ENCODE measurements at places on chromosomes 4 and X.

GRCh38 chrX:39065051-39065871 lies 264.0 kb downstream of the MID1IP1 start:
- no peak for DNase-seq

GRCh38 chr4:161320377-161320776 lies 843.4 kb downstream of the FSTL5 start:
- no peak for DNase-seq

DNA sequence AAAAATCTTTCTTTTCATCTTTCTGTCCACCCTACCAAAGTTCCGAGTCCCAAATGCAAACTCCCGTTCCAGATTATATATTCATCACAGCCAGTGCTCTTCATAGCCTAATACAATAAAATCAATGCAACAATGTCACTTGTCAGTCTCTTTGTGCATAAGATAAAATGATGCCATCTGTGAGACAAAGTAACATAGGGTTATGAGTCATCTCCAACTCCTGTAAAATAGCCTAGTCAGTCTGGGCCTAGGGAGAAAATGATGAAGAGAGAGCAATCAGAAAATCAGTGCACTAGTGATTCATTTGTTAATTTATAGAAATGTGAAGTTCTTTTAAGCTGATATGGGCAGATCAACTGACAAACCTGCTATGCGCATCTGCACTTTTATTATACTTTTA lies 689.1 kb upstream of the DIAPH2 start:
- DNase-seq = no peak

- no peak for DNase-seq
Measured at GRCh38 chr4:6478546-6479220, 6.3 kb upstream of the PPP2R2C start.

DNA sequence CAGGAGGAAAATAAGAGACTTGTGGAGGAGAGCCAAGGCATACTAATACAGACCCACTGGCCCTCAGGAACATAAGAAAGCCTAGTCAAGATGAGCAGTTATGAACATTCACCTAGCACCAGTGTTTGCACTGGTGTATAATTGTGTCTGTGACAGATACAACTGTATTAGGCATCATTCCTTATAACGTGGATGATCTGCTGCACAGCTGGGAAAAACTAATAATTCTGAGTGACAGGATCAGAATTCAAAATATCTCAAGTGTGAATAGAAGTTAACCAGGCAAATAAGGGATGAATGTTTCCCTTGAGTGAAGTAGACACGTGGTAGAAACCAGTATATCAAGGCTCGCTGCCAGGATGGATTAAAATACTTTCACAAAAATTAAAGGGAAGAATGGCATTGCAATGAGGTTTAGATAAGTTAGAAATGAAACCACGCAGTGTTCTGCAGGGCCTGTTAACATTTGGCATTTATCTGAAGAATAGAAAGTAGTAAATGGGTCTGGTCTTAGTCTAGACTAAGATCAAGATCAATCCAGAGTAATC lies 325.9 kb downstream of the EPHA5 start:
- DNase-seq = no peak

DNA sequence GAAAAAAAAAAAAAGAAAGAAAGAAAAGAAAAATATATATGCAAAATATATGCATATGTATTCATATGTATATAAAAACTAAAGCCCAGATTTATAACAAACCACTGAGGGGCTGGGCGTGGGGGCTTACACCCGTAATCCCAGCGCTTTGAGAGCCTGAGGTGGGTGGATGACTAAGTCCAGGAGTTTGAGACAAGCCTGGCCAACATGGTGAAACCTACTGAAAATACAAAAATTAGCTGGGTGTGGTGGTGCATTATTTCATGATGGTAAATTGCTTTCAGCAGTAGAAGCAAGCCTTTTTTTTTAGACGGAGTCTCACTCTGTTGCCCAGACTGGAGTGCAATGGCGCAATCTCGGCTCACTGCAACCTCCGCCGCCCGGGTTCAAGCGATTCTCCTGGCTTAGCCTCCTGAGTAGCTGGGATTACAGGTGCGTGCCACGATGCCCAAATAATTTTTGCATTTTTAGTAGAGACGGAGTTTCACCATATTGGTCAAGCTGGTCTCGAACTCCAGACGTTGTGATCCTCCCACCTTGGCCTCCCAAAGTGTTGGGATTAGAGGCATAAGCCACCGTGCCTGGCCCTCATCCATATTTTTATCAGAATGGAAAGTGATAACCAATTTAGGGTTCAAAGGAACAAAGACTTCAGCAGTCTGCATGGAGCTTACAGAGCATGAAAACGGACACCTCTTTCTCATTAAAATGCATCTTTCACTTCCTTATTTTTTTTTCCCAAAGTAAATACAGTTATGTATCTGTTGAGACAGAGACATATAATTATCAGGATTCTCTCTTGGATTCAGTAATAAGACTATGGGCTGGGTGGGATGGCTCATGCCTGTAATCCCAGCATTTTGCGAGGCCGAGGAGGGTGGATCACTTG lies 27.7 kb upstream of the MOB1B start:
- no peak for DNase-seq

- DNase-seq = no peak
Measured at GRCh38 chrX:39948582-39948981, 149.2 kb downstream of the BCOR start.

DNA sequence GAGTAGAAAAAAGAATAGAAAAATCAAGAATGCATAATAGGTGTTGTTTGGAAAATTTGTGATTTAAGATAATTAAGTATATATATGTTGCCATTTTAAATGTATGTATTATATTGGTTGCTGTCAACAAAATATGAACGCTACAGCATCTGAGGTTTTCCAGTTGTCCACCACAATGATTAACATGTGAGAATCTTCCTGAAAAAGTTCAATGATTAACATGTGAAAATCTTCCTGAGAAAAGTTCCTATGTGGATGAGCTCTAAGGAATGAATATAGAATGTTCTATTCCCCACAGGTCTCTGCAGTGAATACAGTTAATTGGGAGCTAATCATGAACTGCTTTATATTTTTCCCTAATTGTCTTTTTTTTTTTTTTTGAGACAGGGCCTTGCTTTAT lies 214.7 kb downstream of the CBR4 start:
- no peak for DNase-seq

DNA sequence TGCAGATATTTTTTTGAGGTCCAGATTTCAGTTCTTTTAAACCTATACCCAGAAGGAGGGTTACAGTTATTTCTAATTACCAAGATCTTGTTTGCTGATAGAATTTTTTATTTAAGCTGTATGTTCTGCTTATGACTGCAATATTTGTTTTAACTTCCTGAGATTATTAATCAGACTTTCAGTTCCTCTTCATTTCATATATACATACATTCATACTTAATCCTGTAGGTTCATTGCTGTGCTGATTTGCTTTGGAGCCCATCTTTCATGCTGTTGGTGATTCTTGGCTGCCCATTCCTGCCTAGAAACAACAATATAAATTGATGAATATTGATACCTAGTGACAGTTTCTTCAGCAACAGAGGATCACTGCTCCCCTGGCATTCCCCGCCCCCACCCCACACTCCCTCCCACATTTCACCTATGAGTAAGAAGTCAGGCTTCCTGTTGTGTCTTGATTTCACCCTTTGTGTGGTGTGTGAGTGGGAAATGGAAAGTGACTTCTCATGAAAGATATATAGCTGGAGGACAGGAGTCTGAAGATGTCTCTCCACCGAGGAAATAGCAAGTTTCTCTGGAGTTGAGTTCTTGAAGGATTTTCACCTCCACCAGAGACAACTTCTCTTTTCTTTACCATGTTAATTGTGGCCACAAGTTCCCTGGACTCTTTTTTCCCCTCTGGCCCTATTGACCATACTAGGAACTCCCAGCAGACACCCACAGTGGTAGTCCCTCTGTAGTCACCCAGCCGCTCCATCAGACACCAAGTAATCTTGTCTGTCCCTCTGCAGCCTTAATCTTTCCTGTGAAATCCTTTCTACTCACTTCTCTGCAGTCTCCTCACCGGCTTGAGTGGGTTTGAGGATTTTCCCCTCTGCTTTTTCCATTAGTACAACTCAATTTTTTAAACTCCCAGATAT lies 118.4 kb downstream of the ASB9 start:
- no peak for DNase-seq

GRCh38 chr4:2436301-2436700 lies 17.5 kb downstream of the CFAP99 start:
- no peak for DNase-seq

DNA sequence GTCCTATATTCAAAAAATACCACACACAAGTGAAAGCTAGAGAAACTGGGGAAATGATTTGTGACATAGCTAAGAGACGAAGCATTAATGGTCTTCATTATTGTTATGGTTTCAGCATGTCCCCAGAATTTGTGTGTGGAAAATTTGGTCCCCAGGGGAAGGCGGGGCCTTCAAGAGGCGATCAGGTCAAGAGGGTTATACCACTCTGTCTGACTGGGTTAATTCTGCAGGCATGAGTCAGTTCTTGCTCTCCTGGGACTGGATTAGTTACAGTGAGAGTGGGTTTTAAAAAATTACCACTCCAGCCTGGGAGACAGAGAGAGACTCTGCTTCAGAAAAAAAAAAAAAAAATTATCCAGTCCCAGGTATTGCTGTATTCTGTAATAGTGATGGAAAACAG lies 2.1 kb upstream of the MTNR1A start:
- no peak for DNase-seq

DNA sequence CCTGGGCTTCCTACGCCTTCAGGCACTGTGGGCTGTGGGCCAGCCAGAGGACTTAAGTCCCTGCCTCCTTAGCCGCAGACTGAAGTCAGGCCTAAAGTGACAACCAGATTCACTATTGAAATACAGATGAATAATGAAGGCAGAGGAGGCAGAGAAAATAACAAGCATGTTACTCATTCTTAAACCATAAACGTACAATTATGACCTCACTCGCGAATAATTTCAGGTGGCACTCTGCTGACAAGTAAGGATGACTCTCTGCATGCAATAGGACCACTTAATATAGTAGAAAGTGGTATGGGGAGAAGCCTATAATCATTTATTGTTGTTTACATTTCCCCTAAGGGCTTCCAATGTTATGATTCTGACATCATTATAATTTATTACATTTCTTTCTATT lies 409.2 kb upstream of the FGF13 start:
- no peak for DNase-seq

- no peak for DNase-seq
Measured at GRCh38 chrX:17967888-17968287, 106.8 kb upstream of the RAI2 start.

GRCh38 chr4:85398276-85398675 lies 76.7 kb upstream of the ARHGAP24 start:
- DNase-seq = no peak

GRCh38 chr4:57639561-57640382 lies 529.6 kb upstream of the IGFBP7 start:
- DNase-seq = no peak

GRCh38 chr4:70739496-70740337 lies 18.0 kb downstream of the RUFY3 start:
- no peak for DNase-seq

DNA sequence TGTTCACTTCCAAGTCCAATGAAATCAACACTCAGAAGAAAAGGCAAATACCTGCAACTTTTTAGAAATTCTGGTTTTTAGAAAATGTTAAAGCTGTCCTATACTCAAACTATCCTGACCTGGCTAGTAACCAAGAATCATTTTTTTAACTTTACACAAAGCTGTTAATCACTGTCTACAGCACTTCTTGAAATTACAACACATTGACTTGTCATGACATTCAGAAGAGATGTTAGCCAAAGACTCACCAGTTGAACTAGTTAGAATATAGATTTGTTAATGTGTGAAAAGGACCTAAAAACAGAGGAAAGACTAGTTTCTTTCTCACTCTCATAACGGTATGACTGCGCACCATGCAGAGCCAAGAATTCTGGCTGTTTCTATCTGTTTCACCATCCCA lies 98.8 kb downstream of the COX18 start:
- no peak for DNase-seq

DNA sequence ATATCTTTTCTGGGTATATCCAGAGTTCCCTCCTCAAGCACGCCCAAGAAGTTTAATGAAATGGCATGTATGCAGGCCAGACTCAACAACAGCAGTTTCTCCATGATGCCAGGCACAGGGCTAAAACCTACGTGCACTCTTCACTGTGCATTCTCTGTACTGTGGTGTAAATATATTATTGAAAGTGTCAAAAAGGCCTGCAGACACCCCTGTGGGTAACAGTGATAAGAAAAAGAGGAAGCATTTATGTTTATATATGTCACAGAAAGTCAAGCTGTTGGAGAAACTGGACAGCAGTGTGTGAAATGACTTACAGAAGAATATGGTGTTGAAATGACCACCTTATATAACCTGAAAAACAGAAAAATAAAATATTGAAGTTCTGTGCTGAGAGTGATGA lies 29.6 kb upstream of the DCAF8L1 start:
- no peak for DNase-seq

DNA sequence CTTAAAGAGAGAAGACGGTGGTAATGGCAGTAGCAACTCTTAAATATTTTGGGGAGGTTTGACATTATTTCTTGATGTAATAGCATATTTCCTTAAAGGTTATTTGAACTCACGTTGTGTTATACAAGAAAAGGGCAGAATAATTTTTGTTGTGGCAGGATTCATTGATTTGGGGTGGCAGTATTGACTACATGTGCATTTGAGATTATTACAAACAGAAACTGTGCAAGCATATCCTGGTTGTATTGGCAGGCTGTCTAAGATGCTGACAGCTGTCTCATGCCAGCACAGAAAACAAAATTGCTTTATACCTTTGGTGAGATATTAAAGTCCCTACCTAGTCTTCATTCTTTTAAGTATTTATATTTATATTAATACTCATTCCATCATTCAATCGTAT lies 300.7 kb upstream of the MAGEC2 start:
- no peak for DNase-seq

- DNase-seq = peak; percentile 27
Measured at GRCh38 chrX:154378059-154378798, 866 bp upstream of the EMD start.

DNA sequence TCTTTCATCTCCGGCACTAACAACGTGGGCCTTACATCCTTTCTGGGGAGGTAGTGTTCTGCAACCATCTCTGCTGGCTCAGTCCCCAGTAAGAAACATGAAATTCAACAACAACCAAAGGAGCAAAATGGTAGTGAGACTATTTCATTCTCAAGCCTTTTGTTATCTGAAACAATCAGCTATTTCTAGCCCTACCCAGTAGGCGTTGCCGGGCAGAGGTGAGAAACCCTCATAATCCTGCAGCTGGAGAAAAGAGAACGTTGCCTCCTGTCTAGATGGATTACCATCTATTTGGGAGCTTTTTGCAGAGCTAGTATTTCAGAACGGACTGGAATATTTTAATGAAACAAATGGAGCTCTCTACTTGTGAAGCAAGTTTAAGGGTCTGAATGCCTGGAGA lies 66.4 kb upstream of the GPR174 start:
- no peak for DNase-seq
